HL-60 (cell line): ENCODE measurements at places on chromosomes 12 and 14.

DNA sequence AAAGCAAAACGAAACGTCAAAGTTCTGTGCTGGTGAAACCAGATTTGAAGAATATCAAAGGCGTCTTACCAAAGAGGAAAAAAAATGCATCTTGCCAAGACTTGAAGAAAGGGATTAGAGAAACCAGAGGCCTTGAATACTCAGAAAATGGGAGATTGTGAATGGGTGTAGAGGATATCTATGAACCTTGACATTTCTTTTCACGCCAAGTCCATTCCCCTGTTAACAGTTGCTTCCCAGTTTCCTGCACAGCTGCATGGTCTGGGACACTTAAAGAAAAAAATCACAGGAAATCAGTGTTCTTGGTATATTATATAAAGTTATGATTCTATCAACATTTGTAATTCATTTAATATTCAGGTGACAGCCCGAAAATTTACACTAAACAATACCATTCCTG is 1.4 kb upstream of the GTF2A1 start:
- no peak for DNase-seq

DNA sequence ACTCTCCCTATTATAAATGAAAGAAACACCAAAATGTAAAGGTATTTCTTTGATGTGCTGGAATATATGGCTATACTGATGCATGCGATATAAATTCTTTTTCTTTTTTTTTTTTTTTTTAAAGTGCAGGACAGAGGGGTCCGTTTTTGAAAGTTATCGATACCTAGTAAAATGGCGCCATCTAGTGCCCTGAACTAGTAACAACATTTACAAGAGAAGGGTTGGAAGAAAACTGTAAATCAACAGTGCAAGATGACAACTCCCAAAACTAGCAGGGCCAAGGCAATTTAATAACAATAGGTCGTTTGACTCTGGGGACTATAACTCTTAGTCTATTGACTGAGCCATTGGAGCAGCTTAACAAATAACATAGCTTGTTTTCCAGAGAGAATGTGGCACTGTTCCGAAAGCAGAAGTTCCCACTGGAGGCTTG is 137.7 kb downstream of the SPTSSA start:
- DNase-seq, result peak; percentile 22

- peak; percentile 64 for DNase-seq
Observed at GRCh38 chr14:76929927-76930326, 98.6 kb downstream of the IRF2BPL start.

- DNase-seq, result no peak
Observed at GRCh38 chr12:76250256-76250655, 98.0 kb downstream of the BBS10 start.

- DNase-seq, result no peak
Observed at GRCh38 chr14:74615735-74616134, 3.7 kb upstream of the LTBP2 start.

GRCh38 chr12:1819571-1819970 is 794 bp upstream of the LRTM2 start:
- no peak for DNase-seq

- DNase-seq, result peak; percentile 61
Observed at GRCh38 chr12:116708826-116709756, 28.8 kb downstream of the SPRING1 start.

DNA sequence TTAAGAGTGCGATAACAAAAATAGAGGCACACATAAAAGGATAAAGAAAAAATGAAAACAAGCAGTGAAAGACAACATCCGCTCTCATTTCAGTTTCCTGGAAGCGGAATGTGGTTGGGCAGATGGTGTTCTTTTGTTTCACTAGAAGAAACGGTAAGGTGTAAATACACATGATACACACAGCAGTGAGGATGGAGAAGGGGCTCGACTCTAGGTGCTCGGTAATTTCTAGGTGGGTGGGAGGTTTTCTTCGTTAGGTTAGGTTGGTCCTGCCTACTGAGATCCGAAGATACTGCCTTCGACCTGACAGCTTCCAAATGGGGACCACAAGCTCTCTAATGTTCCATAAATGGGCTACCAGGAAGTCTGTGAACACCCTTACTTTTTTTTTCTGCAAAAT is 1082.5 kb downstream of the BCL11B start:
- DNase-seq, result no peak

GRCh38 chr12:28936221-28936620 is 212.9 kb upstream of the FAR2 start:
- DNase-seq, result no peak

DNA sequence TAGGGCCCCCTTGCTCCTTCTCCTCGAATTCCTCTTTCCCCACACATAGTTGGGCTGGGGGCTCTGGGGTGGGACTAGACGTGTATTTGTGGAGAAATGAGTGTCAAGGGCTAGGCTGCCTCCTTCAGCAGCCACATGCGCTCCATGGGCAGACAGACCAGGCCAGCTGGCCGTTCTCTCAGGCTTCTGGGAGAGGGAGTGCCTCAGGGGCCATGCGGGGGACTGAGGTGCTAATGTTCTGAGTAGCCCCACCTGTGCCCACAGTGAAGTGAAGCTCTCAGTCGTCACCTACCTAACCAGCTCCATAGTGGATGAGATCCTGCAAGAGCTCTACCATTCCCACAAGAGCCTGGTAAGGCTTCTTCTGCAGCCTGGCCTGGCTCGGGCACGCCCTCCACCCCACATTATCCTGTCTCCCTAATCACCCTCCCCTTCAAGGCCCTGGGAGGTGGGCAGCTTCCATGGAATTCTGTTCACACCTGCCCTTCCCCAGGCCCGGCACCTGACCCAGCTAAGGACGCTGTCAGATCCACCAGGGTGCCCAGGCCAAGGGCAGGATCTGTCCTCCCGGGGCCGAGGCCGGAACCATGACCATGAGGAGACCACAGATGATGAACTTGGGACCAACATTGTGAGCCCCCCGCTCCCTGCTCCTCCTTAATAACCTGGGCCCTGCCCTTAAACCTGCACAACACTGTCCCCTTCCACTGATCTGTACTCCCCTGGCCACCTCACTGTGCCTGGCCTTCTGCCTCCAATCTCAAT is 9.0 kb upstream of the CPNE6 start:
- no peak for DNase-seq
